ENCODE measurements at places on chromosomes 16 and 17. TPM values are rescaled to one million over a fixed set of nuclear protein-coding genes. Genes with fewer than 3 reads are reported as not detected.
A peak's percentile ranks its signal among the peaks of the same experiment; 100 is the strongest.

Gene CMTM1
- 3.2 TPM for total RNA-seq

Gene KRTAP9-2
- not detected for total RNA-seq

Gene CD300E
- not detected for total RNA-seq

Gene SLC4A1
- total RNA-seq = not detected

Gene HS3ST3A1
- 9.0 TPM for total RNA-seq

Gene ADAD2
- total RNA-seq = not detected

Gene CCL4
- not detected for total RNA-seq

GRCh38 chr17:51951741-51952140, 206.8 kb downstream of the CA10 start:
- DNase-seq = no peak

DNA sequence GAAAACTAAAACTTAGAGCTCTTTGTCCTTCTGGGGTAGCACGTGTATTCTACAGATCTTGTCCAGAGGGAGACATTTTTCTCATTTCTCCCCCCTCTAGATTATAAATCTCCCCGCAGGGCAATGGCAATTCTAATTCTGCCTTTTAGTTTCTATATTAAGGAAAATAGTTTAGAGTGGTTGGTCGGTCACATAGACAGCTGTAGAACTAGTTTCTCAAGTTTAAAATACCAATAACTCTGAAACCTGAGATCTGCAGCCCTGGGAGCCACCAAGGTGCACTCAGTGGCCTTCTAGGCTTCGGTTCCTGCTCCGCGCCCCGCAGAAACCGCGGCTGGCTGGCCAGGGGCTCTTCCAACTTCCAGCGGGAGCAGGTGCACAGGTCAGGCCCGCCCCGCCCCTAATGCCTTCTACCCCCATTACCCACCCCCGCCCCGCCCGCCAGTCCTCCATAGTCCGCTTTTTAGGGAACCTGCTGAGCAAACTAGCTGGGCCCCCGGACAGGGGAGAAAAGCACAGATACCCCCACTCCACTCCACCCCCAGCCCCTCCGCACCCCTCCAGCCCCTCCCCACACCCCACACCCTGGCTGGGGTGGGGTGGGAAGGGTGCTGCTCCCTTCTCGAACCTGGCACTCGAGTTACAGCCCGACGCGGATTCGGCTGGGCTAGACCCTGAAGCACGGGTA, 431 bp downstream of the SLFN11 start:
- no peak for DNase-seq

GRCh38 chr16:83040174-83040573, 413.4 kb downstream of the CDH13 start:
- DNase-seq = no peak

- no peak for DNase-seq
Measured at GRCh38 chr17:37714897-37715296, 30.0 kb downstream of the HNF1B start.

DNA sequence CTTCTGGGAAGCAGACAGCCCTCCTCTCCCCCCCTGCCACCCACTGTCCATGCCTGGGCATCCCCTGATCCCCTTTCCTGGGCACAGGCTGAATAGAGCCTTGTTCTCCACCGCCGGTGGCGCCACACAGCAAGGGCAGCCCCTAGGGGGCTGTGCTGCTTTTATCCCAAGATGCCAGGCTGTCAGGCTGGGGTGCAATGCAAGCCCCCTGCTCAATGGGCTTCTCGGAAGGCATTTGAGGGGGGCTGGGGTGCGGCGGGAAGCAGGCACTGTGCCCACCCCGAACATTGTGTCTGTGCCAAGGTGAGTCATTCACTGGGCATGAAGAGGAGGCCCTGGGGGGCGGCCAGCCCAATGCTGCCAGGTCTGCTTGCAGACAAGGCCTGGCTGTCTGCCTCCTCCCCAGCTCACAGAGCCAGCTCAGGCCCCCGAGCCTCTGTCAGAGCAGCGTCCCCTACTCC, 1.5 kb upstream of the GFAP start:
- DNase-seq = no peak

- no peak for DNase-seq
Measured at GRCh38 chr16:29717113-29717512, 28.7 kb downstream of the C16orf54 start.

DNA sequence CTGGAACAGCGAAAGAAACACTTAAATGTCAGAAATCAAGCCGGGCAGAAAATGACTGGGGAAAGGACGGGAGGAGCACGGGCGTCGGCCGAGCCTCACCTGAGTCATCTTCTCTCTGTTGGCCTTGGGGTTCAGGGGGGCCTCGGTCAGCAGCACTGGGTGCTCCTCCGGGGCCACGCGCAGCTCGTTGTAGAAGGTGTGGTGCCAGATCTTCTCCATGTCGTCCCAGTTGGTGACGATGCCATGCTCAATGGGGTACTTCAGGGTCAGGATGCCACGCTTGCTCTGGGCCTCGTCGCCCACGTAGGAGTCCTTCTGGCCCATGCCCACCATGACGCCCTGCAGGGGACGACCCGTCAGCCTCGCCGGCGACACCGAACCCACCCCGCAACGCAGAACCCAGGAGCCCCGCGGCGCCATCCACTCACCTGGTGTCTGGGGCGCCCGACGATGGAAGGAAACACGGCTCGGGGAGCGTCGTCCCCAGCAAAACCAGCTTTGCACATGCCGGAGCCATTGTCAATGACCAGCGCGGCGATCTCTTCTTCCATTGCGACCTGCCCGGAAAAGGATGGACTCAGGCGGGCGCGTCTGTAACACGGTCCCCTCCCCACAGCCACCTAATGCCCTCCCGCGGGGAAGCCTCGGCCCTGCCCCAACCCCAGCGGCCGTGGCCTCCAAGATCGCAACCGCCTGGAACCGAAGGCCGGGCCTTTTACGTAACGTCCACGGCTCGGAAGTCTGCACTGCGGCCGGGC, 616 bp downstream of the ACTG1 start:
- no peak for DNase-seq

- DNase-seq = no peak
Measured at GRCh38 chr17:53058031-53058430, 764.7 kb upstream of the KIF2B start.

DNA sequence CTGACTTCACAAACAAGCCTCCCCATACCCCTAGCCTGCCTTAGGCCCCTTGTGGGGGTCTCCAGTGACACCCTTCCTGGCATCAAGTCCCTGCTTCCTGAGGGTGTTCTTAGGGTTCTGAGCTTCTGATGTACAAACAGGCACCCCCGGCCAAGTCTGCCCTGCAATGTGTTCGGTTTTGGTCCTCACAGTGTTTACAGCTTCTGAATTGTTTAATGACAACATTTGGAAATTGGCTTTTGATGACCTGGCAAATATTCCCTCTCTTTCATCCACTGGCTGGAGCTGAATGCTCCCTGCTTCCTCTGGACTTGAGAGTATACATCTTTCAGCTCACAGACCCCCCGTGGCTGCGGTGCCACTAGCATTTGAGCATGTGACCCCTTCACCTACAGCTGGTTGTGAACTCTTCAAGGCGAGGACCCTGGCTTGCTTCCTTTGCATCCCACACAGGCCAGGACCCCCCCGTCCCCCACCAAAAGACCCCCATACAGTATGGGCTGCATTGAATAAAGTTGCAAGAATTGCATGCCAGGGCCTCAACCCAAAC, 180.8 kb downstream of the KATNIP start:
- no peak for DNase-seq

DNA sequence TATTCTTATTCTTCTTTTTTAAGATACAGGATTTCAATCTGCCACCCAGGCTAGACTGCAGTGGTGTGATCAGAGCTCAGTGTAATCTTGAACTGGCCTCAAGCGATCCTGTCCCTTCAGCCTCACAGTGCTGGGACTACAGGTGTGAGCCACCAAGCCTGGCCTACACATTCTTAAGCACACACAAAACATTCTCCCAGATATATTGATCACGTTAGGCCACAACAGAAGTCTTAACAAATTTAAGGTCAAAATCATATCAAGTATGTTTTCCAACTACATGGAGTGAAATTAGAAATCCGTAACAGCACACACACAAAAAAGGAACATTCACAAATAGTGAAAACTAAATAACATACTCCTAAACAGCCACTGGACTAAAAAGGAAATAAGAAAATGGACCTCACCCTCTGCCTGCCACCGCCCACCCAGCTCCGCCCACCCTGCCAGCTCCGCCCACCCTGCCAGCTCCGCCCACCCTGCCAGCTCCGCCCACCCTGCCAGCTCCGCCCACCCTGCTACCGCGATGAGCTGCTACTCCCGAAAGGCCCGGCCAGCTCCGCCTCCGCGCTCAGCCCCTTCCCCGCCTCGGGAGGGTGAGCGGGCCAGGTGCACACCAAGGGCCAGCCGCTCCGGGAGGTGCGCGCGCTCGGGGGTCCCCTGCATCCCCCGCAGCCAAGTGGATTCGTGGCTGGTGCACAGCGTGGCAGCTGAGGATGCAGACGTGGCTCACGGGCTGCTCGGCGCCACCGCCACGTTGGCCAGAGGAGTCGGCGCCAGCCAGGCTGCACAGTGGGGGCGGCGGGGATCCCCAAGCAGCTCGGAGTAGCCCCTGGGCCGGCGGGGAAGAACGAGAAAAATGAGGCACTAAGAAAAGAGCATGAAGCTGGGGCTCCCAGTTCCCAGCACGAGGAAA, 41.2 kb downstream of the C16orf87 start:
- peak; percentile 60 for DNase-seq

GRCh38 chr16:81625544-81626153, 153.4 kb upstream of the PLCG2 start:
- DNase-seq = no peak

GRCh38 chr17:38729368-38729885, 714 bp upstream of the CISD3 start:
- DNase-seq = no peak

DNA sequence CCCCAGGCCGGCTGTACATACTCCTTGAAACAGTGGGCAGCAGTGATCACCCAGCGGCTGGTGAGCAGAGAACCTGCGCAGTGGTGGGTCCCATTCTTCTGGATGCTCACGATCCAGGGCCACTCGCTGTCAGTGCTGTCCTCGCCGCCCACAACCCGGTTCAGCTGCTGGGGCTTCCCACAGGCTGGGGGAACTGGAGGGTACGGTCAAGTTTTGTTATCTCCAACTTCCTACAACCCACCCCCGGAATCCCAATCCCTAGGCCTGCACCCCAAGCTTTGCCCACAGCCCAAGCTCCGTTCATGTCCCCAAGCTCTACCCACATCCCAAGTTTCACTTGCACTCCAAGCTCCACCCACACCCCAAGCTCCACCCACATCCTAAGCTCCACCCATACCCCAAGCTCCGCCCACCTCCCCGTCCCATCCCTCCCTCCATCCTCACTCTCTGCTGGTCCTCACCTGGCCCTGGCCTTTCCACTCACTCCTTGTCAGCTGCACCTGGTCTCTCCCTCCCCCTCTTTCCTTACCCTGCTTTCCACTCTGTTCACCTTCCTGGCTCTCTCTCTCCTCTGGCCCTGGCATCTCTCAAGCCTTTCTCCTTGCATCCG, 1.8 kb downstream of the PRSS22 start:
- no peak for DNase-seq

DNA sequence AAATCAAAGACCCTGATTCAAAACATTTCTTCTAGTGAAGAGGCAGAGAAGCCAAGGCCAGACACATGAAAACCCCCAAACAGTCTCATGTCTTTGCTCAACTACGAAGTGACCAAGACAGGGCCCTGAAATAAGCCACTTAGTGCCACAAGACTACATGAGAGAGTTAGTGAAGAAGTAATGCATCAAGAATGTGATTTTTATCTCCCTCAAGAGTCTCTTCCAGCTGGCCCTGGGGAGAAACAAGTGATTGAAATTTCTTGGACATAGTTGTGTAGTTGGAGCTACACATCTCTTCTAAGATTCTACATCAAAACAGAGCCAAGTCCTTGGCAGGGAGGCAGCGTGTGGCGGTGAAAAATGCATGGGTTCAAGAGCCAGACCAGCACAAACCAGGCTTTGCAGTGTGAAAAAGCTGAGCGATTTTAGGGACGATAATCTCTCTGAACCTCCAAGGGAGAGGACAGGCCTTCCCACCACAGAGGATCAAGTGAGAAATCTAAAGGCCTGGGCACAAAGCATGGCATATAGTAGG, 30.6 kb downstream of the LYRM1 start:
- DNase-seq = no peak

DNA sequence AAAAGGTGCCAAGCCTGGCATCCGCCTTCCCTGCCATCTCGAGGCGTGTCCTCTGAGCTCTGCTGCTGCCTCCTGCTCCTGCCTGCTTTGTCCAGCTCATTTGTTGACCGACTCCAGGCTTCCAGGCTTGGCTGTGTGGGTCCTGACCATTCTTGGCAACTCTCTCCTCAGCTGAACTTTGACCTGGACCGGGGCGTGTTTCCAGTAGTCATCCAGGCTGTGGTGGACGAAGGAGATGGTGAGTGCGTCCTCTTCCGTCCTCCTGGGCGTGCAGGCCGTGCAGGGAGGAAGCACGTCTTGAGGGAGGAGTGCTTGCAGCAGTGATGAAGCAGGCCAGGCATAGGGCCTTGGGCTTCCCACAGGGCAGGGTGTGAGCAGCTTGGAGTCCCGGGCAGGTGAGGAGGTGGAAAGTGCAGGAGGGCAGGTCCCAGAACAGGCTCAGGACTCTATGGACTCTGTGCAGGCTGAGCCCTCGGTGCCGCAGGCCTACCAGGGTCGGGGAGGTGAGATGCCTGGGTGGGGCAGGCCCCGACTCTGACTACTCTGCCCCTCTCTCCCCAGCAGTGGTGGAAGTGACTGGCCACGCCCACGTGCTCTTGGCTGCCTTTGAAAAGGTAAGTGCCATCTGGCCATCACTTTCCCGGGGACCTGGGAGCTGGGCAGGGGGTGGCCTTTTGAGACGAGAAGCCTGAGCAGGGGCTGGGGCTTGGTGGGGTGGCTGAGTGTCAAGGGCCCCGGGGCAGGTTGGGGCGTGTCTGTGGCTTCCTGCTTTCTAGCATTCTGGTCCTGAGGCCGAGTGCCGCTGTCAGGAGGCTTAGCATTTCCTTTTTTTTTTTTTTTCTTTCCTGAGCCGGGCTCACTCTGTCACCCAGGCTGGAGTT, 28.6 kb upstream of the NUDT16L1 start:
- DNase-seq = no peak

GRCh38 chr17:69254187-69254586, 25.6 kb upstream of the ABCA10 start:
- no peak for DNase-seq

DNA sequence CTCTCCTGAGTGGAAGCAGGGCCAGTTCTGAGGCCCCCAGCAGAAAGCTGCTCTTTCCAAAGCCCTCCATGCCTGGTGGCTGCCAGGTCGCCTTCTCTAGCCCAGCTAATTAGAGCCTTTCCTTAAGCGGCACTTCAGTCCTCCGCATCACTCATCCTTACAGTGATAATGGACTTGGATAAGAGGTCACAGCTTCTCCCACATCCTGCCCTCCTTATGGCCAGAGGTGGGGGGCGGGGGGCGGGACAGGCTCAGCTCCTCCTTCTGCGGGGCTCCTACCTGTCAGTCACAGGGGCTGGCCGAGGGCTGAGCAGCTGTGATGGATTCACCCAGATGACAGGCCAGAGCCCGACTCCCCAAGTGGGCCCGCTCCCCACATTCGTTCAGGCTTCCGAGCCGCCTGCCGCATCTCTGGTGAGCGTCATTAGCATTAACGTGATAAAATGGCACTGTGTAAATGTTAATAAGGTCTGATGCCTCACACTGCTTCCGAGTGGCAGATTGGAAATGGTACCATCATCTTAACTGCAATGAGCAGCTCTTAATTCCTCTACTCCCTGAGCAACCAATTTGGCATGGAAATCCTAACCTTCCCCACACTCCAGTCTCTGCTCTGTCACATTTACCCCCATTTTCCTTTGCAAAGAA, 41.3 kb downstream of the GRIN2C start:
- DNase-seq = no peak

Data from NCI-H460 (cell line).